ENCODE measurements at places on chromosomes 12 and 14.
A peak's percentile ranks its signal among the peaks of the same experiment; 100 is the strongest.

GRCh38 chr12:109760031-109760929 is 46.7 kb downstream of the FAM222A start:
- no peak for DNase-seq

DNA sequence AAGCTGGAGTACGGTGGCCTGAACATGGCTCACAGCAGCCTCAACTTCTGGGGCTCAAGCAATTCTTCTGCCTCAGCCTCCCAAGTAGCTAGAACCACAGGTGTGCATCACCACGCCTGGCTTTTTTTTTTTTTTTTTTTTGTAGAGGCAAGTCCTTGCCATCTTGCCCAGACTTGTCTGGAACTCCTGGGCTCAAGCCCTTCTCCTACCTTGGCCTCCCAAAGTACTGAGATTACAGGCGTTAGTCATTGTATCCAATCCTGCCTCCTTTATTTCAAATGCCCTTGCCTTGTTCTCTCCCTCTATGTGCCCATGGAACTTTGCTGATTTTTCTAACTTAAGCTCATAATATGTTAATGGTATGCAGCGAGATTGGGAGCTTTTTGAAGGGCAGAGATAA is 49.2 kb upstream of the PRICKLE1 start:
- DNase-seq = no peak

DNA sequence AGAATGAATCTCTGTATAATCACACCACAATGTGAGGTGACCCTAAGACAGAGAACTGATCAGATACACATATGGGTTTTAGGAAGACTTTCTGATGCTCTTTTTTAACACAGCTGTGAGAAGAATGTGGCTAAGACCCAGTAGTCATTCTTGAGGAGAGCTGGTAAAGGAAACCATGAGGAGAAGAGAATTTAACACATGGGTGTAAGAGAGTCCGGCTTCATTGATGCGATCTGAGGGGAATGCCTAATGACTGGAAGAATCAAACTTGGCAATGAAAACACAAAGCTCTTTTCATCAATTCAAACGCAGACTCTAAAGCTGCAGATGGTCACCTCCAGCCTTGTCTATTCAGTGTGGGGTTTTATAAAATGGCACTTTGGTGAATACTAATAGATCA is 79.3 kb downstream of the FOXA1 start:
- no peak for DNase-seq

- DNase-seq = peak; percentile 56
These were observed 354.9 kb upstream of the FAR2 start for GRCh38 chr12:28794211-28794610.

DNA sequence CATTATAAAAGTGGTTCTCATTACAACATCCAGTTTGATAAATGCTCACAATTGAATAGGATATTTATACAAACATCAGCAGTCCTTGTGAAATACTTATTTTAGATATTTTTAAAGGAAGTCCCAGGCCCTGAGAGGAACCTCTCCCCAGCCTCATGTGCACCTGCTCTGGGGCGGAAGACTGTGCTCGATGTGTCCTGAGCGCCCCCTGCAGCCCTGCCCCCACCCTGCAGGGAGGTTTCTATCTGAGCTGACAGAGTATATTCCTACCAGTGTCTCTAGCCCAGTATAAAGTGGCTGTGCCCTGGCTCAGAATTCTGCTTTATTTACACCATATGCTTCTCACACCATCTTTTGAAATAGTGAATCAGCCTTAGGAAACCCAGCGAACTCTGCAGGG is 1349.1 kb downstream of the TMEM121 start:
- DNase-seq = no peak

GRCh38 chr12:19588951-19589350 is 149.7 kb downstream of the AEBP2 start:
- DNase-seq = no peak

- no peak for DNase-seq
These were observed 149.4 kb downstream of the RPAP3 start for GRCh38 chr12:47556261-47557030.

All from fibroblast of skin of abdomen (primary cell).